Pons (tissue), 1 donor: ENCODE measurements at places on chromosomes 6 and 20.

DNA sequence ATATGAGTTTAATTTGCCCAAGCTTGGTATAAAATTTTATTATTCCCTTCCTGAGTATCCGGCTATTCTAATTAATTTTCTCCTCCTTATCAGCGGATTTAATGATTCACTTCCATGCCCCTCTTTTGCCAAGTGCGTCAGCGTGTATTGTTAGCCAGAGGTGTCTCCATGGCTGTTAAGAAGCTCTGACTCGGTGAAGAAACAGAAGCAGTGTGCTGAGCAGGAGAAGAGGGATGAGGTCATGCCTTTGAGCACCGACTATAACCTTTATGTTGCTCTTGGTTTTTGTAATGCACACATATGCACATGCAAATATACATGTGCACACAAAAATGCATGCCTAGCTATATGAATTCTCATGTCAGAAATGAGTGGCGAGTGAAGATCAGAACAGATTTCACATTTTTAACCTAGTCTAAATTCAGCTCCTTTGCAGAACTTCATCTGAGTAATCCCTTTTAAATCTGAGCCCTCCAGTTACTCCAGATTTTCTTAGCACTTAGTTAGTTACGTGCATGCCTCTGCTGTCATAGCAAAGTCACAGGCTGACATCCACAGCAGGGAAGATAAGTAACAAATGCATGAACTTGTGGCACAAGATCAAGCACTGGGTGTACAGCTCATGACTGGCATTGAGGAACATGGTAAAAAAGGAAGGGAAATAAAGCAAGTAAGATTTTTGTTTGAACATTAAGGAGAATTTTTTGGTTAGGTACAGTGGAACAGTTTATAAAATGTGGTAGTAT is 24.3 kb downstream of the HTR1E start:
- DNase-seq: no peak

DNA sequence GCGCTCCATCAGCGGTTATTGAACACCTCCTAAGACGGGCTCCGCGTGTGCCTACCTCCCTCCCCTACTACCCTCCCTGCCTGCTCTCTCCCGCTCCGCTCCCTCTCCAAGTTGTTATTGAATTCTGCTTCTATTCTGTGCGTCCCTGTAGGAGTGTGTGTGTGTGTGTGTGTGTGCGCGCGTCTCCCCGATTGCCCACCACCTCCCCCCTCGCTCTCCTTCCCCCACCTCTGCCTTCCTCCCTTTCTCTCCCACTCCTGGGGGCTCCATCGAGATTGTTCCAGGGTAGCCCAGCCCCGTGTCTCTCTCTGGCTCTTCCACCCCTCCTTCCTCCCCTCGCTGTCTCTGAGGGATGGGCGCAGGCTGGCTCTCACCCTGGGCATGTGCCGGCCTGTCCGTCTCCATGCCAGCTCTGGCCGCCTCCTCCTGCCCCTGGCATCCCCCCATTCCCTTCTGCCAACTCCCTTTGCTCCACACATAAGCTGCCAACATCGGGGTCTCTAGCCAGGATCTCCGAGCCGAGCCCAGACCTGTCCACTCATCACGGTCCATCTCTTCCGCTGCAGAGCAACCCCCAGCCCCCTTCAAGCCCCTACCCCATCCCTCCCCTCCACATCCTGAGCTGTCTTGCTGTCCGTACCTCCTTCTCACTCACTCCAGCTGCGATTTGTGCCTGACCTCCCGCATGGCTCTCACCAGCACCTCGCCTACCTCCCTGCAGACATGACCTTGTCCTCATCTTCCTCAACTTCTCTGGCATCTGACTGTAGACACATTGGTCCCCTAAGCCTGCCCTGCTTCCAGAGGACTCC is 68.5 kb downstream of the SRC start:
- DNase-seq: no peak

DNA sequence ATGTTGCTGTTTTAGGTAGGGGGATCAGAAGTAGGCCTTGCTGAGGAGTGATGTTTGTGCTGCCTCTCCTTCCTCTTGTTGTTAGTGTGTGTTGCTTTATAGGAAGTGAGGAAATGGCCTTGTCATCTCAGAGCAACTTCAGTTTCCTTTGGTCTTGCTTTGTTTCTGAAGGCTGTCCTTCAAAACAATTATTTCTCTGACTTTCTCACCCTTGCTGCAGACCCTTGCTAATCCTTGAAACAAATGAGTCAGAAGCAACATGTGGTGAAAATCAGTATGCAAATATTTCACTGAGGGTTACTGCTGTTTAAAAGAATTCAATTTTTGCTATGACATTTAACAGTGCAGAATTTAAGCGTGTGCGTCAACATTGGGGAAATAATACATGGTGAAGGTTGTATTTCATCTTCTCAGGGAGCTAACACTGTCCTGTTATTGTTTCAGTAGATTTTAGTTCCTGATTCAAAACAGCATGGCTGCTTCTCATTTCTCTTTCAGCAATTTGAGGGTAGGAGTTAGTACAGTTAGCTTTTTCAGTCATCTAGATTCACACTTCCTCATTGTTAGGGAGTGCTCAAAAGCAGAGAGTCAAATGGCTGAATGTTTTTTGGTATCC is 13.8 kb downstream of the RNF144B start:
- DNase-seq: peak; percentile 53

GRCh38 chr6:104558746-104559145 is 301.0 kb downstream of the HACE1 start:
- no peak for DNase-seq

DNA sequence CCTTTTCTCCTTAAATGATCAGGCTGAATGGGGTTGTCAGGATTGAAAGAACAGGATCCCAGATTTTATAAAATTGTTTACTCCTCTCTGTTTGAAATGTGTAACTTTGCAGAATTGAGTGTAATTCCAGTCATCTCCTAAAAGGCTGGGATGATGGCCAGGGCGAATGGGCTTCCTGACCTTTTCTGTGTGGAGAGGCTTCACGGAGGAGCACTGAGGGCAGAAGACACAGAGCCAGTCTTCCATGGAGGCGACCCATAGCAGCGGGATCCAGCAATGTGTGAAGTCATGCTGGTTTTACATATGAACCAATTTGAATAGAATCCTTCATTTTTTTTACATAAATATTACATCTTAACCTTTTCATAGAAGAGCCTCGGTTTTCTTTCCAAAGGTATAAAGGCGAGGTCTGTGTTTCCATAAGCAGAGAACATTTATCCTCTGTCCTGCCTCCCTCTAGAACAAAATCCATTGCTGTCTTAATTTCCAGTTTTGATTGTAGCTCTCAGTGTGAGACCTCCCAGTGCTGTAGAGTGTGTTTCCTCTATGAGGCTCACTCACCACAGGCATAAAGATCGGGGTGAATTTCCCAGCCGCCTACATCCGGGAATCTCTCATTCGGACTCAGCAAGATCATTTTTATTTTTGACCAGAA is 369.7 kb upstream of the FLRT3 start:
- DNase-seq: no peak

DNA sequence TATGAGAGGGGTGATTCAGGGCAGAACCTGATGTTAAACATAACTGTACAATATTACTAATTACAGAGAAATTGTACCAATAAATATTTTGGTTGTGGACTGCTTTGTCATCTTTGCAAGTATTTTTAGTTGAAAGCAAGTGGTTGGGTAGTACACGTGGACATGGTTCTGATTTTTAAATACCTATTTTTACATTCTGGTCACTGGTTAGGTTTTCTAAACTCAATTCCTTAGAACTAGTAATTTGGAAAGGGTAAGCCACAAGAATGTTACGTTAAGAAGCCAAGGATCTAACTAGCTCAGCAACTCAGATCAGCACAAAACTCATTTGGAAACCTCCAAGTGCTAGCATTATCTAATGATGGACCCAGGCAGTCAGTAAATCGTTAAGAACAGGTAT is 2.7 kb downstream of the EPB41L2 start:
- peak; percentile 56 for DNase-seq

DNA sequence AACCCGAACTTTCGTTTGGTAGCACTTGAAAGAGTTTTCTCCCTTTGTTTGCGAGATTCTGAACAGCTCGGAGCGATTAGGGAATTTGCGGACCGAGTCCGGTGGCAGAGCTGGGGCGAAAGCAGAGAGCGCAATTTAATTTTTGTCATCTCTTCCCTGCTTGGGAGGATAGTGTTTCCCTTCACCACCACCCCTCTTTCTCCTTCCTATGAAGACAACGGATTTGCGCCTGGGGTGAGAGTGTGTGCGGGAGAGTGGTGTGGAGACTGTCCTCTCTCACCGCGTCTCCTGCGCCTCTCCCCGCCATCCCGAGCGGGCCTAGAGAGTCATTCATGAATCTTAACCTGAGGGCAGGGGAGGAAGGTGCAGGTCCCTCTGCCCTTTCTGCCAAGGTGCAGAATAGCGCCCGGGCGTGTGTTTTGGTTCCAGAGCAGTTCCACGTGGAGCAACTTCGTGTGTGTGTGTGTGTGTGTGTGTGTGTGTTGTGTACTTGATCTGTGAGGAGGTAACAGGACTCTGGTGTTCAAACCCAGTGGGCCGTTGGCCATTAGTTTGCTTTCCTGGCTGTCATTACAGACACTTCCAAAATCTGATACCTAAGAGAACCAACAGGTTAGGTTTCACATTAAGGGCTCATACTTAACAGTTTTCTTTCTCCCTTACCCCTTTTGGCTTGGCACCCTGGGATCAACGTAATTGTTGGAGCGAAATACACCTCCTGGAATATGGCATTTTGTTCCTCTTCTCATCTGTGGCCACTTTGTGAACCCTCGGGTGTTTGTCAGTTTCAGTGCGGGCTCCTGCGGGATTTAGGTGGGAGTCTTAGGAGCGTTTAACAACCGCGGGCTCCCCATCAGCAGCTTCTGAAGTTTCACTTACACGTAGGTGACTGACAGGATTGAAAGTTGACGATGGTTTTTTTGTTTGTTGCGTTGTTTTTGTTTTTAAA is 1.8 kb downstream of the EYA4 start:
- DNase-seq: peak; percentile 32

- no peak for DNase-seq
These were observed 56.5 kb downstream of the QRSL1 start for GRCh38 chr6:106685833-106686232.

DNA sequence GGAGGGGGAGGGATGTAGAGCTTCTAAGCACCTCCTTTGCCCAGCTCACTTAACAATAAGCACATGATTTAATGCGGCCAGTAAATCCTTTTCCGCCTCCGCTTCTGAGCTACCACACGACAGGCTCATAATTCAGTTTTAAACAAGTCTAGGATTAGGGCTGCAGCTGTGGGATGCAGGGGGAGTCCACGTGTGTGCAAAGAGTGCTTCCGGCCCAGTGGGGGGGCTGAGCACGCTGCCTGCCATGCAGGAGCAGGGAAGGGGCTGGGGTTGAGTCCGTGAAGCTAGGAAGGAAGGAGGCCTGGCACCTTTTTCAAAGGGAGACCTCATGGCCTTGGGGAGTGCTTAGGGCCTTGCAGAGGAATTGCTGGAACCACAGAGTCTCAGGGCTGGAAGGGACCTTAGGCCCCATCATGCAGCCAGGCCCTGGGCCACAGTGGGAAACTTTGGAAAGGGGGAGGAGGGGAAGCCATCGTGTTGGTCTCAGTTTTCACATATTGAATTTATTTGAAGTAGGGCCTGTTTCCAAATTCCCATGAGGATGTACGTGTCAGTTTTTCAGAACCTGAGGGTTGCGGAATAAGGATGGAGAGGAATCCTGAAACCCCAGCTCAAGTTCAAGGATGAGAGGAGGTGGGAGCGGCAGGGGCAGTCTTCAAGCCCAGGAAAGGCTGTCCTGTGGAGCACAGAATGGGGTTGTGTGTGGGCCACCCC is 96.1 kb downstream of the VEGFA start:
- no peak for DNase-seq

- DNase-seq: no peak
These were observed 24.0 kb upstream of the MLN start for GRCh38 chr6:33827546-33828451.
